Karpas-422 (cell line): ENCODE measurements at places on chromosomes 1 and 21.
A peak's percentile ranks its signal among the peaks of the same experiment; 100 is the strongest.

DNA sequence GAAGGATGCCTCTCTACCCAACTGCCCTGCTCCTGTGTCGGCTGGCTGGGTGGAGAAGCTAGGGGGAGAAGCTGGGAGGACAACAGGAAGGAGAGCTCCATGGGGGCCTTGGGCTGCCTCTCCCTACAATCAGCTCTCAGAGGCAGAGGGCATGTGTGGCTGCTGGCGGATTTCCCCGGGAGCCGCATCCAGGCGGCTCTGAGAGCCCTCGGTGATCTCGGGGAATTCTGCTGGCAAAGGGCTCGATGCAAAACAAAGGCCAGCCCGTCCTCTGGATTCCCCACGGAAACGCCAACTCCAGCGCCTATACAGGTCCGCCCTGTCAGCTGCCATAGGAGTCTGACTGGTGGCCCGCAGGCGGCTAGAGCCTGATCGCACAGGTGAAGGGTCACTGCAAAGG is 26.4 kb upstream of the EVA1B start:
- no peak for DNase-seq

DNA sequence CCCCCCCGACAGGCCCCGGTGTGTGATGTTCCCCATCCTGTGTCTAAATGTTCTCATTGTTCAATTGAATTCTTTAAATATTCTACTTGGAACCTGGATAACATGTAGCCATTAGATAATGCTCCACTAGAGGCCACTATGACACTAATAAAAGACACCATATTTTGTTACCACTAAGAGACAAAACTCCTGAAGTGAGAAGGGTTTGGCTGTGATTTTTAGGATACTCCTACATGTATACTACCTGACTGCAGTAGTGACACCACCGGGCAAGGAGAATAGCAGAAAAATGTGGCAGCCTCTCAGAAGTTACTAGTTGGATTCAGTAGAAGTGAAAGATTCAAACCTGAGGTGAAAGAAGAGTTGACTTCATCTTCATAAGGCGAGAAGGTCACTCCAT is 36.0 kb downstream of the F5 start:
- DNase-seq: peak; percentile 69

DNA sequence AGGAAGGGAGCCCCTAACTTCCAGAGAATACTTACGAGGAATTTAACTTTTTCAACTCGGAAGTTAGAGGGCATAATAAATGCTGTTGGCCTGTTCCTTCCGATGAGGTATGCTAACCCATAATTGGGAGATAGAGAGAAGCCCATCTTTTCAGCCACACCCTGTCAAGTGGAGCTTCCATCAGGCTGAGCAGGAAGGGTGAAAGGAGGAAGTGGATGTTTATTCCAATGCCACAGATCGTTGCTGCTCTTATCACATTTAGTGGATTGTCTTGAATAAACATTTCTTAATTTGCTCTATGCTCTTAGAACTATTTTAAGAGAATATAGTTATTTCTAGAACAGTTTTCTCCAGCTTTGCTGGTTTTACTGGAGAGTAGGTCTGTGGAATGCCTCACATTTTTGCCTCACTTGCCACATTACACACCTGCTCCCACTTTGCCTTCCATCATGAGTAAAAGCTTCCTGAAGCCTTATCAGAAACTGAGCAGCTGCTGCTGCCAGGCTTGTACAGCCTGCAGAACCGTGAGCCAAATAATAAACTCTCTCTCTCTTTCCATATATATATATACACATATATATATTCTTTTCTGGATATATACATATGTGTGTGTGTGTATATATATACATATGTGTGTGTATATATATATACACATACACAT is 60.0 kb upstream of the RGS21 start:
- DNase-seq: no peak

DNA sequence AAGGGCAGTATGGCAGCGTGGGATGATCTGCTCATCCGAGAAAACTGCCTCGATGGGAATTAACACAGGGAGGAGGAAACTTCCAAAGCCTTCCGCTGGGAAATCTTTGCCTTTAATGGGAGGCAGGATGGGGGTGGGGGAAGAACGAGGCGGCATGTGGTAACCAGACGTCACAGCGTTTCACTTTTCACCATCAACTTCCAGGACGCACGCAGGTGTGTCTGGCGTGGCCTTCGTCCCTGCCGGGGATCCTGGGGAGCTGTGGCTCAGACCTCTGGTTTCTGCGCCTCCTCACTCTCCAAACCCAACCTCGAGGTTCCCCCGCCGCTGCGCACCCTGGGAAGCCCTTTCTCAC is 282 bp downstream of the RSPH1 start:
- no peak for DNase-seq

DNA sequence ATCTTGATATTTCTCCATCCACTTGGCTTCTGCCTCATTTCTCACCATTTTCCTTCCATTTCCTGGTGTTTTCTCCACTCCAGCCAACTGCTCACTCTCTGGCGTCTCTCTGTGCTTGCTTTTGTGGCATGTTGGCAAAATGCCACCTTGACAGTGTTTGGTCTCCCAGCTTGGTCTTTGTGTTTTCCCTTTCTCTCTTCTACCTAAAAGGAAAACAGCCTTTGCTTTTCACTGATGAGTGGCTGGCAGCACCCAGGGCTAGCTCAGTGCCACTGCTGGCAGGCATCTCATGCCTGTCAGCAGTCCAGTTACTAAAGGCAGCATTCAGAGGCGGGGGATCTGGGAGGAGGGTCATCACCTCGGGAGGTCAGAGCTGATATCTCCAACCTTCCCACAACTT is 55.3 kb upstream of the DSCAM start:
- DNase-seq: no peak

DNA sequence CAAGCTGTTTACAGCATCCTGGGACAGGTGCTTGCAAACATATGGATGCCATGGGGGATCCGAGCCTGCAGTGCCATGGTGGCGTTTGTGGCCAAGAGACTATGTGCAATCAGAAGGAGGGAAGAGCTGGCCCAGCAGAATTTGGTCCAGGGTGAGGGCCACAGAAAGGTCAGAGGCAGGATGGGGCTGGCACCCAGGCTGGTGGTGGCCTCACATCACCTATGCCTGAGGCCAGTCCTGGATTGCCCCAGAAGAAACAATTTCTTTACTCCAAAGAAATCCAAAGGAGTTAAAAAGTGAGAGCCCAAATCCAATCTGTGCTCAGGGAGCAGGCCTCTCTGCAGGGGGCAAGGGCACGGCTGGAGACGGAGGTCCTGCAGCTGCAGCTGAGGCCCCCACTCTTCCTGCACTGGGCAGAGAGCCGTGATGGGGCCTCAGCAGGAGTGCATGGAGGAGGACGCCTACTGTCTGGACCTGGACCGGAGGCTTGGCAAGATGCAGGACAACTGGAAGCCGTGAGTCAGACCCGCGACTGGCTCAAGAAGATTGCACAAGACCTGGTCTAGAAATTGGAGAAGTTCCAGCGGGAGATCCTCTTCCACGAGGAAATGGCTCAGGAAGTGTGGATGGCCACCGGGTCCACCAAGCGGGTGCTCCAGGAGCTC is 163.5 kb downstream of the RYR2 start:
- no peak for DNase-seq

DNA sequence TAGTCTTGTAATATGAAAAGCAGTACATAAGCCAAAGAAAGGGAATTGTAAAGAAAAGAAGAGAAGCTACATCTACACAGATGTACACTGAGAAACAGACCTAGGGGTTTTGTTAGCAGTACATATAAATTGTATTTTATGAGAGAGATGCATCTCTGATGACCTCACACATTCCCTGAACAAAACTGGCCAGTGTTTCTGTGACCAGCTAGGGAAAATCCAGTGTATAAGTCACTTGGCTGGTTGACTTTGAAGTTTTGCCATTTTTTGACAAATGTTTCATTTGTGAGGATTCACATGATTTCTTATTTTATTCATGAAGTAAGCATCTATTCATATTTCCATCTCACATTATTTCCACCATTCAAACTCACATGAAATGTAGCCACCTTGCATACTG is 28.3 kb upstream of the DYNLT5 start:
- DNase-seq: no peak
